ENCODE measurements at places on chromosomes 4 and X.

GRCh38 chrX:50644496-50644895, 169.5 kb downstream of the SHROOM4 start:
- no peak for DNase-seq

GRCh38 chr4:75036046-75036830, 103.3 kb downstream of the PARM1 start:
- peak; percentile 61 for DNase-seq

DNA sequence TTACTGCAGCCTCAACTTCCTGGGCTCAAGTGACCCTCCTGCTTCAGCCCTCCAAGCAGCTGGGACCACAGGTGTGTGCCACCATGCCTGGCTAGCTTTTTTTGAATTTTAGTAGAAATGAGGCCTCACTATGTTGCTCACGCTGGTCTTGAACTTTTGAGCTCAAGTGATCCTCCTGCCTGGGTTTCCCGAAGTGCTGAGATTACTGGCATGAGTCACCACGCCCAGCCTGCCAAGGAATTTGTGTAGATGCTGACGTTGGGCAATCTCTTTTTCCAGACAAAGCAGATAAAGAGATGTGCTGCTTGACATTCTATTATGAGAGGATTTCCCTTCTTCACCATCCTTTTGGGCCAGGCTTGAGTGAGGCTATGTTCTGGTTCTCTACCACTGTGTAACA, 254.5 kb upstream of the RPS6KA3 start:
- no peak for DNase-seq

GRCh38 chr4:96016634-96017299, 176.9 kb downstream of the PDHA2 start:
- DNase-seq = peak; percentile 65

DNA sequence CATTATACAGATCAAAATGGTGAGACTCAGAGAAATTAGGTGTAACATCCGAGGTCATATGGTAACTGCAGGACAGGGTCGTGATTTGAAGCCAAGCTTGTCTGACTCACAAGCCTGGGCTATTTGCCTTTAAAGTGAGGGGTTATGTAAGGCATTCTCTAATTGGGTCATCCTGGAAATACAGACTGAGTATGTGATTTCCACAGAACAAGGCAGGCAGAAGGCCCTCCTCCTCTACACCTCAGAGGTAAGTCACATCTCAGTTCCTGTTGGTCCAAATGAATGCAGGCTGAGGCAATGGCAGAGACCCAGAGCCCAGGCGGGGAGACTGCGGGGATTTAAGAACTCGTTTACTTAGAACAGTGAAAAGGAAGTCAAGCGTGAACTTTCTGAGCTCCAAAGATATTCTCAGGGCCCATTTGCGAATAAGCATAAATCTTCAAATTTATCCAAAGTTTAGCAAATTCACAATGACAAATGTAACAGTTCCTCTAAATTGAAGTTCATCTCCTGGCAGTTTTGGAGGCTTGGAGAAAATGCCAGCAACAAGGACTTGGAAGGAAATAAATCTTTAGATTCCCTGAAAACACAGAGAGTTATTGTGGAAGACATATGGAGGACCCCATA, 153.3 kb downstream of the LDB2 start:
- no peak for DNase-seq

DNA sequence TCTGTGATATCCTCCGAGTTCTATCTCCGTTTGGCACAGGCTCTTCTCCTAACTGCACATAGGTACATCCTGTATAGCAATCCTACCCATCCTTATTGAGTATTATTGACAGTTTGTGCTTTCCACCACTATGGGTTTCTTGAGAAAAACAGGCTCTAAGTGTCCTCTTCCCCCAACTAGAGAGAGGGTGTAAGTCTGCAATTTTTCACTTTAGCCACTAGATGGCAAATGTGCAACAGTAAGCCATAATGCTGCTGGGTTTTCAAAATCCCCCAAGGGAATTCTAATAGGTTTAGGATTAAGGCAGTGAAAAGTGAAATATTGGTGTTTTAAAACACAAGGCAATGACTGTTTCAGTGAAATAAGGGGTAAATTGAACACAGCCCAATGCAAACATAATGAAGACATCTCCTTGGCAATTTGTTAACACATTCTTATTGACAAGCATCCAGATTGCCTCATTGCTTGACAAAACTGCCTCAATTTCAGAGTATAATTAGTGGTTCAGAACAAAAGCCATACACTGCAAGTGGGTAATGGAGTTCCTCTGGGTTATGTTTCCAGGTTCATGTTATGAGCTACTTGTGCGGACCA, 239.0 kb upstream of the HTR2C start:
- DNase-seq = peak; percentile 49

DNA sequence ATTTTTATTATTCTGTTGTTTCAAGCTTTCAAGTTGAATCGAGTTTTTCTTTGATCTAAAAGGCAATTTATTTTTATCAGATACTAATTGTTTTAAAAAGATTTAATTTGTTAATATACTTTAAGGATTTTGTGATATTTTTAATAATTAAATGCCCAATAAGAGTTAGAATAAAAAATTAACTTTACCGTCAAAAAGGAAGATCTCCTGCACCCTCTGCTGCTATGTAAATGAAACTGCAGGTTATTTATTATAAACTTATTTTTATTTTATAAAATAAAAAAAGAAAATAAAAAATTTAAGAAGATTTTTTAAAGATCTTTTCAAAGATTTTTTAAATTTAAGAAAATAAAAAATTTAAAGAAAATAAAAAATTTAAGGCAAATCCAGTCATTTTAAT, 166.1 kb downstream of the CCSER1 start:
- peak; percentile 20 for DNase-seq

DNA sequence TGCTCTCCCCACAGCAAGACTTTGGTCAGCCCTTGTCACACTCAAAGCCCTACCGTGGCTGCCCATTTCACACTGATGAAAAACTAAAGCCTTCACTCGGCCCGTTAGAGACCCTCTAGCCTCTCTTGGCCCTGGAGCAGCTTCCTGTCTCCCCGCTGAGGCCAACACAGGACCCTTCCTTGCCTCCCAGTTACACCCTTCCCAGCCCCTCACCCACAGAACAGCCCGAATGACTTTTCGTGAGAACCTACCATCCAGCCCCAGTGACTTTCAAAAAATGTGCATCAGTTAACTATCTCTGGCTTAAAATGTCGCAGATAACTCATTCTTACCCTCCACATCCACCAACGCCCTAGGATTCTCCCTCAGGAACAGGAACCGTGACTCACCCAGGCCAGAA, 756 bp upstream of the TAF9B start:
- DNase-seq = no peak

- no peak for DNase-seq
Observed at GRCh38 chrX:39322496-39322895, 521.2 kb downstream of the MID1IP1 start.

- no peak for DNase-seq
Observed at GRCh38 chrX:482702-483203, 96.0 kb upstream of the PPP2R3B start.

DNA sequence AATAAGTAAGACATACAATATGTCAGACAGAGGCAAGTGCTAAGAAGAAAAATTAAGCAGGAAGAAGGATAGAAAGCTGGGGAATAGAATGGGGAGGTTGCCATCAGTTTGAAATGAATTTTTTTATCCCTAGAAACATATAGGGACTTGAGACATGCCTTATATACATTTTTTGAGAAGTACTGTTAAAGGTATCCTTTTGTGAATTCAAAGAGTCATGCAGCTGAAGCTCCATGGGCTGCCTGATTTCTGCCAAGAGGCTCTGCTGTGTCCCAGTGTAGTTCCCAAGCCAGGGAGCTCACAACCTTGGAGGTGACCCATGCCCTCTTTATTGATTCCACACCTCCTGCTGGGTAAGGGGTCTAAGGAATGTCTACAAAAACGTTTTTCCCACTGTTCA, 564.6 kb upstream of the DIPK2B start:
- no peak for DNase-seq

DNA sequence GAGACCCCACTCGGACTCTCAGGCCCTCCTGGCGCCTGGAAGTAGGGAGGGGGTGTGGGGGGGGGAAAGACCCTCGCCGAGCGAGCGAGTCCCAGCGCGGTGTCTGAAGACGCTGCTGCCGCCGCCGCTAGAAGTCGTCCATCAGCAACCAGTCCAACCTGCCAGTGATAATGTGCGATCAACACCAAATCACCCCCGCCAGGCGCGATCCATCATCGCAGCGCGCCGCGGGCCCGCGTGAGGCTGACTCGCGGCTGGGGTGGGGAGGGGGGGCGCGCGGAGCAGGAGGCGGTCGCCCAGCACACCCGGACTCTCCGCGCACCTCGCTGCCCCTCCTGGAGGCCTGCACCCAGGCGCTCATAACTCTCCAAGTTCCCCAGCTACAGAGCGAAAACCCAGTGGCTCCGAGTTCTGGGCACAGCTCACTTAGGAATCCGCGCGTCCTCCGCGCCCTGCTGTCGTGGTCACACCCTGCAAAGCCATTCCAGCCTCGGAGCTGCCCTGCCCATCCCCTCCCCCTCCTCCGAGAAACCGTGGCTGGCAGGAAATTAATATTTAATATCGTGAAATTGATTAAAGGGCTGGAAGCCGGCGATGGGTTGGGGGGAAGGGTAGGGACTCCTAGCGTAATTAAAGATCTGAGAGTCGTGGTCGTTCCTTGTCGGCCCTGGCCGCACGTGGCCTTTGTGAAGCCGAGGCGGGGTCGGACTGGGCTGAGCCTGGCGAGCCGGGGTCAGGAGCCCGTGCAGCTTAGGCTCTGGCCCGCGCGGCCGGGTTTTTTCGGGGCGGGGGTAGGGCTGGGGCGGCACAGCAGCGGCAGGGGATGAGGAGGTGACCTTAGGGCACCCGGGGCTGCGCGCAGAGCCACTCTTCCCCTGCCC, 58.1 kb upstream of the BCOR start:
- DNase-seq = peak; percentile 65

- DNase-seq = no peak
Observed at GRCh38 chrX:130186651-130187050, 14.9 kb downstream of the RAB33A start.

GRCh38 chr4:185865901-185866328, 53.9 kb upstream of the SORBS2 start:
- peak; percentile 9 for DNase-seq

DNA sequence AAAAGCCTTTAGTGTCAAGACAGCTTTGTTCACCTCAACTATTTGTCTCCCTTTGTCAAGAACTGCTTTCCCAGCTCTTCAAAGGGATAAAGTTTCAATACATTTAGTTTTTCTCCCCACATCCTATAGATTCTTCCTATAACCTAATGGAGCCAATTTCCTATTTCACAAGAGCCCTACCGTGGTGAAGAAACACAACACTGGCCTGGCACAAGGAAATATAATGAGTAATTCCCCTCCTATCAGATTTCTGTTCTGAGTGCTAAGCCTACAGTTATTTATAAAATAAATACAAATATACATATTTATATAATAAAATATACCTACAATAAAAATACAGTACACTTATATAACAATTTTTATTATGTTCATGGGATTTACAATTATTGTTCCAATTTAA, 89.9 kb downstream of the SHISA3 start:
- no peak for DNase-seq

- peak; percentile 44 for DNase-seq
Observed at GRCh38 chrX:117985241-117985640, 131.4 kb downstream of the KLHL13 start.

GRCh38 chrX:44922980-44923379, 50.0 kb downstream of the KDM6A start:
- DNase-seq = no peak

GRCh38 chr4:94412658-94413038, 39.1 kb upstream of the PDLIM5 start:
- no peak for DNase-seq

All from OCI-M1 (cell line).